ENCODE measurements at places on chromosomes 6 and 20. TPM values are rescaled to one million over a fixed set of nuclear protein-coding genes. Genes with fewer than 3 reads are reported as not detected.

- no peak overlapping the region for H3K4me3 ChIP-seq
- no peaks in the 10 kb centered on the region for H3K27me3 ChIP-seq
- no peak for DNase-seq
- H3K36me3 ChIP-seq: no peaks in the 10 kb centered on the region
- no peaks in the 10 kb centered on the region for H3K4me1 ChIP-seq
- H3K27ac ChIP-seq: no peak overlapping the region
Observed at GRCh38 chr20:2394411-2395055, 13.8 kb downstream of the TGM6 start.

Gene PACRG
- total RNA-seq: 8.8 TPM

DNA sequence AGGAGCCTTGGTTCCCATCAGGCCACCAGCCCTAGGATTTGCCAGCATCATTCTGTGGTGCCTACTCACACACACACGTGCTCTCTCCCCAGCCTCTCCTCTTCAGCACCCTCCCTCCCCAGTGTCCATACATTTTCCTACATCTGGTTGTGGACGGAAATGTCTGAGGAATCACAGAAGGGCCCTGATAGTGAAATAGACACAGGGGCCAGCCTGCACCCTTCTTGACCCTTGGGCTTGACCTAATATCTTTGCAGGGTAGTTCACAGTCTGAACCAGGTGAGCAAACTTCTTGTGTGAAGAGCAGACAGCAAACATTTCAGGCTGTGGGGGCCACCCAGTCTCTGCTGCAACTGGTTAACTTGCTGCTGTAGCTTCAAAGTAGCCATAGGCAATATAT lies 108.5 kb upstream of the NXT1 start:
- no peaks in the 10 kb centered on the region for H3K4me1 ChIP-seq
- no peak overlapping the region for H3K4me3 ChIP-seq
- H3K27me3 ChIP-seq: no peaks in the 10 kb centered on the region
- no peak for DNase-seq

Gene IL17A
- 0.40 TPM for total RNA-seq

Gene EBF4
- total RNA-seq: 24.3 TPM

- no peak overlapping the region for H3K4me3 ChIP-seq
- H3K27ac ChIP-seq: no peak overlapping the region
- no peaks in the 10 kb centered on the region for H3K36me3 ChIP-seq
- no peak for DNase-seq
- H3K4me1 ChIP-seq: no peaks in the 10 kb centered on the region
- H3K27me3 ChIP-seq: no peaks in the 10 kb centered on the region
Observed at GRCh38 chr6:135555550-135555949, 58.0 kb upstream of the AHI1 start.

DNA sequence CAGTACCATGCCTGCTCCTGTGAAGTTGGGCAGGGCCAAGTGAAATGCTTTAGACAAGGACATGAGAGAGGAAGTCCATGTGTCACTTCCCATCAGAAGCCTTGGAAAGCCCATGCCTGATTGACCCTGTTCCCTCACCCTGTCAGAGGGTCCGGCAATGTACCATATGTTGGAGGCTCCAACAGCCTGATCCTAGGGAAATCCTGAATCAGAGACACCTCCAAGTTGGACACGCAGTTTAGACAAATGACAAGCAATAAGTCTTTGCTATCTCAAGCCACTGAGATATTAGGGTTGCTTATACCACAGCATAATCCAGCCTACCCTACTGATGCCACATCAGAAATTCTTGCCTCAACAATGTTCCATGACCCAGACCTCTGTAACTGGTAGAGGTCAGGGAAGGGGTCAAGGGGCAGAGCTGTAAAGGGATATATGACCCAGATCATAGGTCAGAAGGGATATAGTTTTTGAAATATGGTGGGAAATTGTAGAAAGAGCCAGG lies 174.8 kb downstream of the HACE1 start:
- H3K27ac ChIP-seq: no peak overlapping the region
- no peak for DNase-seq
- no peaks in the 10 kb centered on the region for H3K36me3 ChIP-seq
- H3K27me3 ChIP-seq: no peaks in the 10 kb centered on the region
- no peaks in the 10 kb centered on the region for H3K4me1 ChIP-seq

- no peaks in the 10 kb centered on the region for H3K4me1 ChIP-seq
- H3K27me3 ChIP-seq: no peaks in the 10 kb centered on the region
- no peak overlapping the region for H3K27ac ChIP-seq
Observed at GRCh38 chr6:8006208-8006607, 58.0 kb downstream of the BLOC1S5 start.

- no peak overlapping the region for H3K4me3 ChIP-seq
- H3K27me3 ChIP-seq: no peaks in the 10 kb centered on the region
- H3K27ac ChIP-seq: no peak overlapping the region
- DNase-seq: no peak
- no peaks in the 10 kb centered on the region for H3K36me3 ChIP-seq
Observed at GRCh38 chr6:20564269-20564668, 30.0 kb downstream of the CDKAL1 start.
